GM23338 (cell line): ENCODE measurements at places on chromosomes 7 and 10.

DNA sequence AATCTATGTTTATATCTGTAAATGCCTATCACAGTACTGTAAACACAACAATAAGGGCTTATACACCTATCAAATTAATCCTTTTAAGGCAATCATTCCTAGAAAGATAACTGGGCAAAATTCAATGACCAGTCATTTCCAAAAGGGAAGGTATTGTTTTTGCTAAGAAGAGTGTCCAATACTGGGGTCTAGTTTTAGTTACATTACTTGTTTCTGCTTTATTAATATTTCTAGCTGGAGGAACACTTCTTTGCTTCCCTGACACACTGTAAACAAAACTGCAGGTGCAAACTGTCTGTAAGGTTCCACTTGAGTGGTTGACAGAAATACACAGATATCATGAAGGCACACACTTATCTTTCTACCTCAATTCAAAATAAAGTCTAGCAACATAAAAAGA lies 84.2 kb upstream of the FAM133B start:
- no peak for DNase-seq

GRCh38 chr7:42614636-42615035 lies 297.2 kb downstream of the C7orf25 start:
- no peak for DNase-seq

GRCh38 chr10:88851706-88852105 lies at the start of gene ANKRD22:
TSS of gene ANKRD22 (minus strand) at chr10:88851844. CDS start at chr10:88851607, 237 bp downstream.
- peak; percentile 53 for DNase-seq

- DNase-seq: no peak
Observed at GRCh38 chr7:49894543-49894942, 121.1 kb downstream of the VWC2 start.

DNA sequence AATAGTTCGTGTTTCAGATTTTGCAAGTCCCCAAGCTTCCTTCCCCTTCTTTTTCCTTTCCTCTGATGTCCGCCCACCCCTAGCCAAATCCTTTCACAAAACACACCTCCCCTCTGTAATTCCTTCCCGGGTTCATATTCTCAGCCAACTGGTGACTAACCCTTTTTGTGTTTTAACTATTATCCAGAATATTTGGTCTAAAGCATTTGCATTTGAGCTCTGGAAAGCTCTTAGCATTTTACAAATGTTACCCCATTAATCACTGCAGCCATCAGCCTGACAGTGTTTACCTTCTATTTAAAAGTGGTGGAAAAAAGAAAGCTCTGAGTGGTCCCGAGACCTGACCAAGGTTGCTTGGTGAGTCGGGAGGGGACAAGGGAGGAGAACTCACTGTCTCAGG lies 139.0 kb downstream of the CREB5 start:
- no peak for DNase-seq

DNA sequence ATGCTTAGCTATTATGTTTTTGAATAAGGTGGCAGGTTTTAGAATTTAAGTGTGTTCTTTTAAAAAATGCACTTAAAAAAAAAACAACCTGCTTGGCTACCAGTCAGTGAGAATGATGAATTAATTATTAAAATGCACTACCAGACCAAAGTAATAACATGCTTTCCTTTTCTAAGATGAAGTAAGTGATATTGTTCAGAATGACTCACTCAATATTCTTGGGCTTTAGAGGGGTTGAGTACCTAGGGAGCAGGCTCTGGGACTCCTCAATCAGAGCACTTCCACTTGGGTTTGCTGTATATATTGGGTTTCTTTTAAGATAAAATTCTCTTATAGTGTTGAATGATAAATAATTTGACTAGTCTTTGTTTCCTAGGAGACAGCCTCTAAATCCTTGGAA lies 8.6 kb downstream of the STAM start:
- no peak for DNase-seq

- no peak for DNase-seq
Observed at GRCh38 chr10:113924664-113925063, 70.2 kb downstream of the NHLRC2 start.

GRCh38 chr7:4166807-4167206 lies 515.3 kb upstream of the FOXK1 start:
- DNase-seq: no peak

DNA sequence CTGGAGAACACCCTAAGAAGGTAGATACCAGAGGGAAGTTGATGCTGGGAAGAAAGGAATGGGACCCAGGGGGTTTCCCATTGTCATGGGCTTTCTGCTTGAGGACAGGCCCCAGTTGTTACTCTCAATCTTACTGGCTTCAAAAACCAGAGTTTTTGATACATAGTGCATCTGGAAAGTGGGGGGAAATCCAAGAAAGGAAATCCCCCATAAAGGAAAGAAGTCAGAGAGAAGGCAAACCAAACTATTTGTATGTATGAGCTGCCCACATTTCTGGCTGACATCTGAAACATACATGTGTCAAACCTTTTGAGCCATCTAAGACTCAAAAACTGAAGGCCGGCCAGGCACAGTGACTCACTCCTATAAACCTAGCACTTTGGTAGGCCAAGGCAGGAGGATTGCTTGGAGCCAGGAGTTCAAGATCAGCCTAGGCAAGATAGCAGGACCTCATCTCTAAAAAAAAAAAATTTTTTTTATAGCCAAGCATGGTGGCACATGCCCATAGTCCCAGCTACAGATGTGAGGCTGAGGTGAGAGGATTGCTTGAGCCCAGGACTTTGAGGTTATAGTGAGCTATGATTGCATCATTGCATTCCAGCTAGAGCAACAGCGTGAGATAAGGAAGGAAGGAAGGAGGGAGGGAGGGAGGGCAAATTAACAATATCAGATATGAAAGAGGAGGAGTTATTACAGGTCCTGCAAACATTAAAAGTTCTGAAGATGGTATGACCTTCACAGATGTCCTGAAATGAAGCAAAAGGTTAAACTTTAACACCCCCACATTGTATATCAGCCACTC lies 6.7 kb upstream of the COA1 start:
- DNase-seq: no peak

DNA sequence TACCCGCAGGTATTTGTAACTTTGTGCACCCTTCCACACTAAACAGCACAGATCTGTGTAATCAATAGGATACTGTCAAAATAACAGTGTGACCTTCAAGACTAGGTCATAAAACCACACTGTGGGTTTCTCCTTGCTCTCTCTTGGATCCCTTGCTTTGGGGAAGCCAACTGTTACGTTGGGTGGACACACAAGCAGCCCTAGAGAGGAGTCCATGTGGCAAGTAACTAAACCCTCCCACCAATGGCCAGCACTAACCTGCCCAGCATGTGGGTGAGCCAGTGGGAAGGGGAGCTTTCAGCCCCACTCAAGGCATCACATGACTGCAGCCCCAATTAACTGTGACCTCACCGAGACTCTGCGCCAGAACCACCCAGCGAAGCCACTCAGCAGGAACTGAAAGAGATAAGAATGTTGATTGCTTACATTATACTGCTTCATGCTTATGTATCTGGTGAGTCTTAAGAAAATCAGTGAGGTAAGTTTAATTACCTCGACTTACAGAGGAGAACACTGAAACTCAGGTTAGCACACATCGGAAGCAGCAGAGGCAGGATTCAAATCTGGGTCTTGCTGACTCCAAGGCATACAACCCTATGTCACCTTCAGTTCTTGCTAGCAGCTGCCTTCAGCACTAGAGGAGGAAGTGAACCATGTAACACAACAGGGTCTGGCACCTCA lies 9.4 kb upstream of the ZC3HAV1 start:
- no peak for DNase-seq

DNA sequence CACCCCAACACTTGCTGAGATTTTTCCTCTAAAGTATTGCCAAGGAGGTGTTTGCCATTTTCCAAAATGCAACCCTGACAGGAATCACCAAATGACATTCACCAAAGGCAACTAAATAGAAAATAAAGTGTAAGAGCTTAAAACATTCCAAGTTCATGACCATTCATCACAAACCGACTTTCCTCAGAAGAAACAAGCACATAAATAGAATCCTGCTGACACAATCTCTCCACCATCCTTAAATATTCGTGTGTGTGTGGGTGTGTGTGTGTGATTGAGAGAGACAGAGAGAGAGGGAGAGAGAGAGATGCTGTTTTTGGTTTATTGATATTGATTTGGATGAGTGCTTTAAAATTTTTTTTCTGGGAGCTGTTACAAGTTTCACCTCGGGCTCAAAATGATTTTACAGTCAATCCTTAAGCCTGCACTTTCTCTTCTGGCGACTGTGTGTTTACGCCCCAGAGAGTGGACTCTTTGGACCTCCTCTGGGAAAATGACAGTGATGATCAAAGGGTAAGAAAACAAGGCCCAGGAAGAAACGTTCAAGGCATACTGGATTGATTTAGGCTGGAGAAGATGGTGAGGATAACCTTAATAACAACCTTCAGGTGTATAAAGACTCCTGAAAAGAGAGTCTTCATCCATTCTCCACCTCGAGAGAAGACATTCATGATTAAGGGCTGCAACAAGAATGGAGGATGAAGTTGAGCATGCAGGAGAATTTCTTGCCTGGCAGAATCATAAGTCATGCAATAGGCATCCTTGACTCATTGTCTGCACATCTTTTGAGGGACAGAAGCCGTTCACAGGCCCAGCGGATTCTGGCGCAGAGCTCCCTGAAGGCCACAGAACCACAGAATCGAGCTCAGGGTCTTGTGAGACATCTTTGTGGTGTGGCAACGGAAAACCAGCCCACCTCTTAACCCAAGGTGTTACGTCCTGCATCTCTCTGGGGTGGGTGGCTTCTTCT lies 104.4 kb upstream of the FGFR2 start:
- no peak for DNase-seq

GRCh38 chr10:32957341-32958084 lies 517 bp downstream of the ITGB1 start:
- DNase-seq: peak; percentile 57

GRCh38 chr10:12344375-12345110 lies 4.8 kb upstream of the CAMK1D start:
- DNase-seq: no peak

GRCh38 chr10:89679986-89680385 lies 21.4 kb upstream of the KIF20B start:
- DNase-seq: no peak

DNA sequence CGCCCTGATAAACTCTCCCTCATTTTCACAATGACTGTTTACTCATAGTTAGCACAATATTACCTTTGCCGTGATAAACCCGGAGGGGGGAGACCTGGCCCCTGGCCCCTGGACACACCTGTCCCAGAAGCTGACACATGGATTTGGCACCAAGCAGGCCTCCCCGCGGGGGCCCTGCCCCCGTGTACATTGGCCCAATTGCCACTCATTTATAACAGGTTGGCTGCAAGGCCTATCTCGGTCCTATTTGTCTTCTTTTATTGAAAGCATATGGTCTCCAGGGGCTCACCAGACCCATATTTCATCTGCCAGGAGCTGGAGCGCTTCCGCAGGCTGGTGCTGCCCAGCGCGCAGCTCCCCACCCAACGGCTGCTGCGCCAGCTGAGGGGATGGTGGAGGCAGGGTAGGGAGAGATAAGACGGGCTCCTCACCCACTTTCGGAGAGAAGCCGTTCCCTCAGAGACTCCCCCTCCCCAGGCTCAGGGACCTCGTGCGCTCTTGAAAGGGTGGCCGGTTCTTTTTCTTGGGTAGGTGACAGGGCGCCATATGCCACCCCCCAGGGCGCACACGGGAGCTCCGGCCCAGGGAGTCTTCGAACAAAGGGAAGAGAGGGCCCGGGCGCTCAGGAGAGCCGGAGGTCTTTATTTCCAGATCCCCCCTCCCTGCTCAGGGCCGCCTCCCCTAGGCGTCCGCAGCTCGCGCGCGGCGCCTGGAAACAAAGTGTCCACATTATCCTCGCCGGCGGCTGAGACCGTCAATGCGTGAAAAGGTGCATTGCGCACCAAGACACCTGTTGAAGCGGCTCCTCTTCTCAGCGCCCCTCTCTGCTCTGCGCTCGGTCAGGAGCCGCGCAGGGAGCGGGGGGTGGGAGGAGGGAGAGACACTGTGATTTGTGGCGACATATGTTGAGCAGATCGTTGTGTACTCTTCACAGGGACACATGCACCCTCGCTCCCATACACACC lies 4.3 kb upstream of the NEUROG3 start:
- DNase-seq: peak; percentile 87

- no peak for DNase-seq
Observed at GRCh38 chr7:115227473-115228235, 305.8 kb downstream of the MDFIC start.

- DNase-seq: no peak
Observed at GRCh38 chr7:11124856-11125559, 151.3 kb downstream of the PHF14 start.

DNA sequence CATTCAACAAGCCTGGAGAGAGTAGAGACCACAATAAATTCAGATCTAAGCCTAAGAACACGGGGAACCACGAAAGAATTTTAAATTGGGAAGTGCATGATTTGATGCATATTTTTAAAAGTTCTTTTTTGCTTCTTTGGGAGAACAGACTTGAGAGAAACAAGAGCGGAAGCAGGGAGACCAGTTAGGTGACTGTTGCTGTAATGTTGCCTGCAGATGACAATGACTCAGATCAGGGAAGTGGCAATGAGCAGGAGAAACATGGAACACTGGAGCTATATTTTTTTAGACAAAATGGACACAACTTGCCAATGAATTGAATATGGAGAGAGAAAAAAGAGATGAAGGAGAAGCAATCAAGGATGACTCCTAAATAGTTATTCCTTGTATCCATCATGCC lies 125.1 kb downstream of the RAPGEF5 start:
- no peak for DNase-seq

- no peak for DNase-seq
Observed at GRCh38 chr10:116038259-116038658, 234.7 kb downstream of the GFRA1 start.

GRCh38 chr7:157523766-157524421 lies 187.1 kb downstream of the DNAJB6 start:
- DNase-seq: no peak

GRCh38 chr7:105920766-105921165 lies 42.3 kb upstream of the CDHR3 start:
- DNase-seq: no peak

GRCh38 chr10:100448951-100449350 lies 13.9 kb upstream of the WNT8B start:
- no peak for DNase-seq

- no peak for DNase-seq
Observed at GRCh38 chr10:28343987-28344895, 41.4 kb upstream of the MPP7 start.

- no peak for DNase-seq
Observed at GRCh38 chr7:69847921-69848612, 249.8 kb downstream of the AUTS2 start.

DNA sequence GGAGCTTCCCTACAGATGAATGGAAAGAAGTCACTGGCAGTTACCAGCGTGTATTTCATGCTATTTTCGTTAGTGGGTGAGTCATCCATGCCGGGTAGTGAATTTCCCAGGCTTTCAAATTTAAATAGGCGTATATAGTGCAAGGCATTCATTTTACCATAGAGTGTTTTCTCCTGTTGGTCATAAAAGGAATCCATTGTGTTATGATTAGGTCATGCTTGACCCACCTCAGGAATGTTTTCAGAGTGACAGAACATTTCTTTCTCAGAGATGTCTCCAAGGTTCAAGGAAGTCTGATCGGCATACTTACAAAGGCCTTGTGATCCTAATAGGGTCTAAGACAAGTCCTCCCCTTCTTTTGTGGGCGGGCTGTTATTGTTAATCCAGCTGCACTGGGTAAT lies 110.7 kb downstream of the AKR1D1 start:
- DNase-seq: no peak

- no peak for DNase-seq
Observed at GRCh38 chr10:4687397-4687796, 138.6 kb upstream of the AKR1E2 start.

- no peak for DNase-seq
Observed at GRCh38 chr10:78229950-78230675, 196.4 kb downstream of the RPS24 start.
